Activated CD4-positive, alpha-beta T cell treated with anti-CD3 and anti-CD28 coated beads, Interleukin-2, amount 50 U/mL, for 24 hours (primary cell): ENCODE measurements at places on chromosomes 5 and 9.

- DNase-seq: no peak
Observed at GRCh38 chr9:95266649-95267048, 50.9 kb downstream of the FANCC start.

DNA sequence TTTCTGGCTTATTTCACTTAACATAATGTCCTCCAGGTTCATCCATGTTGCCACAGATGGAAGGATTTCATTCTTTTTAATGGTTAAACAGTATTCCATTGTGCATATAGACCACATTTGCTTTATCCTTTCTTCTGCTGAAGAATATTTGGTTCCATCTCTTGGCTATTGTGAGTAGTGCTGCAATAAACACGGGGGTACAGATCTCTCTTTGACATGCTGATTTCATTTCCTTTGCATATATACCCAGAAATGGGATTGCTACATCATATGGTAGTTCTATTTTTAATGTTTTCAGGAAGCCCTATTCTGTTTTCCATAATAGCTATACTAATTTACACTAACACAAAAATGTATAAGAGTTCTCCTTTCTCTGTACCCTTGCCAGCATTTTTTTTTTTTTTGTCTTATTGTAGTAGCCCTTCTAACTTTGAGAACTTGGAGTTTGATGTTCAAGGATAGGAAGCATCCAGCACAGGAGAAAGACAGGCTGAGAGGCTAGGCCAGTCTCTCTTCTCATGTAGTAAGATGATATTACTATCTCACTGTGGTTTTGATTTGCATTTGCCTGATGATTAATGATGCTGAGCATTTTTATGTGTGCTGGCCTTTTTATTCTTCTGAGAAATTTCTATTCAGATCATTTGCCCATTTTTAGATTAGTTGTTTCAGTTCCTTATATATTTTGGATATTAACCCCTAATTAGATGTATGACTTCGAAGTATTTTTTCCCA, 592.2 kb upstream of the ZNF608 start:
- no peak for DNase-seq

DNA sequence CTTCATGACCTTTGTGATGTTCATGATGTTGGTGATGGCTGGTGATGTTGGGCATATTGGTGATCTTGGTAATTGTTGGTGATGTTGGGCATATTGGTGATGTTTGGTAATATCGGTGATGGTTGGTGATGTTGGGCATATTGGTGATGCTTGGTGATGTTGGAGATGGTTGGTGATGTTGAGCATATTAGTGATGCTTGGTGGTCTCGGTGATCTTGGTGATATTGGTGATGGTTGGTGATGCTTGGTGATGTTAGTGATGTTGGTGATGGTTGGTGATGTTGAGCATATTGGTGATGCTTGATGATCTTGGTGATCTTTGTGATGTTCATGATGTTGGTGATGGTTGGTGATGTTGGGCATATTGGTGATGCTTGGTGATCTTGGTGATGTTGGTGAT, 73.8 kb downstream of the IRX2 start:
- DNase-seq: no peak

DNA sequence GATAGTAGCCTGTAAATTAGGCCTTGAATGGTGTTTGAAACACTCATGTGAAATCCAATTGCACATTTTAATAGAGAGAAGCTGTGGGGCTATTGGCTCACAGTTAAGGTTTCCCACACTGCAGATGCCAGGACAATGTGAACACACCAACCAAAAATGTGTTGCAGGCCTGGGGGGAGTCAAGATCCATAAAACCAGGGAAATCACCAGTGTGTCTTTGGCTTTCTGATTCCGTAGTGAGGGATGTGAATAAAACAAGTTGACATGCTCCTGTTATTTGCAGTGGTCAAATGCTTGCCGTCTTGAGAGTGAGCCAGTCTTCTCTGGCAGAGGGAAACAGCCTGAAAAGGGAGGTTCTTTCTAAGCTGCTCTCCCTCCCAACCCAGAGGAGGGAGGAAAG, 79.0 kb downstream of the ZNF462 start:
- no peak for DNase-seq

DNA sequence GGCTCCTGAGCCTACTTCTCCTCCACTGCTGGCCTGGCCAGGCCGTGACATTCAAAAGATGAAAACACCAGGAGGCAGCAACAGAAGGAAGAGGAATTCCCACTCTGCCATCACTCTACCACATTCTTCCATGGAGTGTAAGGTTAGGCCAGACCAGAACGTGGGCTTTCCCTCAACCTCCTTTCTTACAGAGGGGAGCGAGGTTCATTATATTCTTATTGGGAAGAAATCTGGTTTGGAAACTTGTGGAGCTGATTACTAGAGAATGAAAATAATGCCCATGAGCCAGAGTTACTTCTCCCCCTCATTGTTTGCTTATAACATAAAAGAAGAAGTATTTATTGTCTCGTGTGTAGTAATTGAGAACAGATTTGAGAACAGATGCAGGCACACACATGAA, 136.3 kb upstream of the BASP1 start:
- no peak for DNase-seq

- no peak for DNase-seq
Observed at GRCh38 chr5:158492841-158493242, 606.9 kb downstream of the EBF1 start.

GRCh38 chr5:58185801-58186200, 274.1 kb downstream of the PLK2 start:
- DNase-seq: no peak

DNA sequence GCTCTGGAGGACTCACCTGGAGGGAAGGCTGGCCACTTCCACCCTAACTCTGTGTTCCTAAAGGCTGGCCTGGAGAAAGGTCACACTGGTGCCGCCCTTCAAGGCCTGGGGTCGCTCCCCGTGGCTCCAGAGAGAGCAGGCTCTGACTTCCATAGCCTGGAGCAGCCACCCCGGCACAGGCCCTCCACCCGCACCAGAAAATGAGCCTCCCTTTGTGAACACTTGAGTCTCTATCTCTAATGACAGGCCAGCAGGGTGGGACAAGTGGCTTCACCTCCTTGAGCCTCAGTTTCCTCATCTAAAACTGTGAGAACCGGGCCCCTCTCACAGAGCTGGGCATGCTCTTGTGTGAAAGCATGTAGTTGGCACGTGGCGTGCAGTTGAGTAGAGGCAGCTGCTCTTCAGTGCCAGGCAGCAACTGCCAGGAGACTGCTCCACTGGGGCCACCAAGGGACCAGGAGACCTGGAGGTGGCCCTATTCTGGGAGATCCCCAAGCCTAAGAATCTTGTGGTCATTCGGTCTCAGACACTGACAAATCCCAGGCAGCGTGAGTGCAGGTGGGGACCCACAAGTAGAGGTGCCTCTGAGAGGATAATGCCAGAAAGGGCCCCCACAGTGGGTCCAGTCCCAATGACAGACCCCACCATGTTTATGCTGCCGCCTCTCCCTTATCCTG, 56.7 kb upstream of the GARNL3 start:
- DNase-seq: no peak

DNA sequence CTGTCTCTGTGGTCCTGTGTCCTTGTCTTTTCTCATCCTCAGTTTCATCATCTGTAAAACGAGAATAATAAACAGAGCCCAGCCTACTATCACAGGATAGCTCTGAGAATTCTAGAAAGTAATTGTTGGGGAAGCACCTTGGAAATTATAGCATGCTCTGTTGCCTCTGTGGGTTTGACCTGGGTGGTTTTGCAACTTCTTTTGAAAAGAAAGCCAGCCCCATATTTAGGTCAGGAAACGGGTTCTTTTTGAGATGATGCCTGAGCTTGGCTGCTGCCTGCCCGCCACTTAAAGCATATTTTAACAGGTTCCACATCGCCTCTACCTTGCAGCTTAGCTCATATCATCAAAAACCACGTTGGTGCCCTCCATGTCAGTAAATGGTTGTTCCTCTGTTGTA, 111.1 kb downstream of the TLR4 start:
- no peak for DNase-seq

DNA sequence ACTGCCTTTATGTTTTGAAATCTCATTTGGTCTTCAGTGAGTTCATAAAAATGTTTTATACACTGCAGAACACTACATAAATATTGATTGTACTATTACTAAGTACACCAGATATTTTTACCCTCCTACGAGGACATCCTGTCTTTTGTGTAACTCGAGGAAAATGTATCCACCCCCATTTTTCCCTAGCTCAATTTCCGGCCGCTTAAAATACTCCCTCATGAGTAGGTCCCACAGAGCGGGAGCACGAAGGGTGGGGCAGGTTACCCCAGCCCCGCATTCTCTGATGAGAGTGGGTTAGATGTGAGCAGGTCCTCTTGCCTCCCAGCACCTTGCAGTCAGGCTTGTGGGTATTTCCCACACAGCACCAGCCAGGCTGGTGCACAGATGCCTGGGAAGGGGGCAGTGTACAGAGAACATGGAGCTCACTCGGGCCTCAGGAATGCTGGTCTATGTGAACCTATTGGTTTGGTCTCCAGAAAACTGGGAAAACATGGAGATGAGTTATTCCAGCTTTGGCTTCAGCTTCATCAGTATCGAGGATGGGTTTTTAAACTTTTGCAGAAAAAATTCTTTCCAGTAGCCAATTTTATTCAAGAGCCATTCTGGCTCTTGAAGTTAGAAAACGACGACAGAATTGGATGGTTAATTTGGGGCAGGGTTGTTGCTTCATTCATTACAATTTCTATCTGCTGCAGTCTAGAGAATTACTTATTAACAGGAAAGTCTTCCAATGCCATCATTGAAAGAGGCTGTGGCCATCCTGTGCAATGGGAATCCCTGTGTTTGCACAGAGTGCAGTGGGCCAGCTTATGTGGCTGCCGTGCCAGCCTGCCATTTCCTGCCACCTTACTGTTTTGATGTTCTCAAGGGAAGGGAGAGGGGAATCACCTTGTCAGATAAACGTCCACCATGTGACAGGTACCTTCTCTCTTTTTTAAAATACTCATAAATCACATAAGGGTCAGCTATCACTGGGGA, 73.2 kb downstream of the WDR41 start:
- no peak for DNase-seq

GRCh38 chr5:154625031-154625430, 130.1 kb upstream of the LARP1 start:
- no peak for DNase-seq

DNA sequence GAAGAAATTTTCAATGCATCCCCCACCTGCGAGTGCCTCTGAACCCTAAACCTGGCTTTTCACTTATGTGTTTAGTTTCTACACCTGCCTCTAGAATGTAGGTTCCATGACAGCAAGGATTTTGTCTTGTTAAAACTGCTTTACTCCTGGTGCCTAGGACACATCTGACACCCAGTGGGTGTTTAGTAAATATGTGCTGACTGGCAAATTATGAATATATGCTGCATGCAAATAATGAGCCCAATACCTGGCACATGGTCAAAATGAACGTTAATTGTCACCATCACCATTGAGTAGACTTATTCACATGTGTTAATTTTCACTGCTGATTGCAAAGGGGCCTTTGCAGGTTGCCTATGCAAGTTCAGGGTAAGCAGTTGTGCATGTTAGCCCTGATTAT, 249.9 kb upstream of the WWC1 start:
- DNase-seq: no peak

DNA sequence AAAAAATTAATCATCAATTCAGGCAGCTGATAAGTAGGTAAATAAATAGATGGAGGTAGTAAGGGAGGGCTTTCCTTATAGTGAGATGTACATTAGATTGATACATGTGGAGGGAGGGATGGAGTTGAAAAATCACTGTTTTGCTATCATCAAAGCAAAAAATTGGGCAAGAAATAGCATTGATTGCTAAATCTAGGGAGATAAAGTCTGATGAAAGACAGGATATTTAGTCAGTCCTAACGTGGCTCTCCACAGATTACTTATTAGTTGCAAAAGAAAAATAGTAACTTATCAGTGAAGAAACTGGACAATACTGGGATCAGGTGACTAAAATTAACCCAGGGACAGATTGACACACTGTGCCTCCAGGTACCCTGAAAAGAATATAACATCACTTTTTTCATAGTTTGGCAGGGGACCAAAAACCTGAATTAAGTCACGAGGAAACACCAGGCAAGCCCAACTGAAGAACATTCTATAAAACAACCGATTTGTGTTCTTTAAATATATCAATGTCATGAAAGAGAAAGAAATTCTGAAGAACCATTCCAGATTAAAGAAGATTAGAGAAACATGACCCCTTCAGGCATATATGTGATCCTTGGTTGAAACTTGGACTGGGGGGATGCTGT, 27.1 kb upstream of the GOLPH3 start:
- no peak for DNase-seq

DNA sequence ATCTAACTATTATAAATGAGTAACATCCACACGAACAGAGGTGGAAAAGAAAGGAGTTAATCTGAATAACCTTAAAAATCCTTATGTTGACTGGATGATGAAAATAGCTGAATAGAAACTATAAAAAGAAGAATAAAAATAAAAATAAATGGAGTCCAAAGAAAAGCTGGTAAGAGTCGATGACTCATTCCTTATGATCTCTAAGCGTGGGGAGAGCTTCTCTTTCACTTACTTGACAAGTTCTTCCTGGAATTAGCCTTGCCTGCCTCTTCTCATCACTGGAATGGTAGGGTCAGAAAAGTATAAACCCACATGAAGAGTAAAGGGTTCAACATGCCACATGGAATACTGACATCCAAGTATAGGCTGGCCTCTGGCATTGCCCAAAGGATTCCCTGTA, 477.0 kb upstream of the RGMB start:
- no peak for DNase-seq

DNA sequence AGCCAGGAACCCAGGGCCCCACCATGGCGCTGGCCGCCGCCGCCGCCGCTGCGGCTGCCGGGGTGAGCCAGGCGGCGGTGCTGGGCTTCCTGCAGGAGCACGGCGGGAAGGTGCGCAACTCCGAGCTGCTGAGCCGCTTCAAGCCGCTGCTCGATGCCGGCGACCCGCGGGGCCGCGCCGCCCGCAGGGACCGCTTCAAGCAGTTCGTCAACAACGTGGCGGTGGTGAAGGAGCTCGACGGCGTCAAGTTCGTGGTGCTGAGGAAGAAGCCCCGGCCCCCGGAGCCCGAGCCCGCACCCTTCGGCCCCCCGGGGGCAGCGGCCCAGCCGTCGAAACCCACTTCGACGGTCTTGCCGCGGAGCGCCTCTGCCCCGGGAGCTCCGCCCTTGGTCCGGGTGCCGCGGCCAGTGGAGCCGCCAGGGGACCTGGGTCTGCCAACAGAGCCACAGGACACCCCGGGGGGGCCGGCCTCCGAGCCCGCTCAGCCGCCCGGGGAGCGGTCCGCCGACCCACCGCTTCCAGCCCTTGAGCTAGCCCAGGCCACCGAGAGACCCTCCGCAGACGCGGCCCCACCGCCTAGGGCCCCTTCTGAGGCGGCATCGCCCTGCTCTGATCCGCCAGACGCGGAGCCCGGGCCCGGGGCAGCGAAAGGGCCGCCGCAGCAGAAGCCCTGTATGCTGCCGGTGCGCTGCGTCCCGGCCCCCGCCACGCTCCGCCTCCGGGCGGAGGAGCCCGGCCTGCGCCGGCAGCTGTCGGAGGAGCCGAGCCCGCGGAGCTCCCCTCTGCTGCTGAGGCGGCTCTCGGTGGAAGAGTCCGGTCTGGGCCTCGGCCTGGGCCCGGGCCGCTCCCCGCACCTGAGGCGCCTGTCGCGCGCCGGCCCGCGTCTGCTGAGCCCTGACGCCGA, 749 bp downstream of the SOWAHA start:
- no peak for DNase-seq

- DNase-seq: no peak
Observed at GRCh38 chr9:136262671-136263178, 17.1 kb upstream of the QSOX2 start.

- DNase-seq: no peak
Observed at GRCh38 chr5:3734632-3735031, 139.0 kb downstream of the IRX1 start.

- DNase-seq: no peak
Observed at GRCh38 chr5:145497052-145497451, 338.1 kb downstream of the PRELID2 start.

- DNase-seq: no peak
Observed at GRCh38 chr5:51275428-51275827, 107.8 kb upstream of the ISL1 start.
